ENCODE measurements at places on chromosomes 7 and 10.

GRCh38 chr10:89738551-89739209 lies 37.3 kb downstream of the KIF20B start:
- DNase-seq: no peak

- no peak for DNase-seq
Observed at GRCh38 chr10:102188298-102188940, 36.2 kb downstream of the NOLC1 start.

DNA sequence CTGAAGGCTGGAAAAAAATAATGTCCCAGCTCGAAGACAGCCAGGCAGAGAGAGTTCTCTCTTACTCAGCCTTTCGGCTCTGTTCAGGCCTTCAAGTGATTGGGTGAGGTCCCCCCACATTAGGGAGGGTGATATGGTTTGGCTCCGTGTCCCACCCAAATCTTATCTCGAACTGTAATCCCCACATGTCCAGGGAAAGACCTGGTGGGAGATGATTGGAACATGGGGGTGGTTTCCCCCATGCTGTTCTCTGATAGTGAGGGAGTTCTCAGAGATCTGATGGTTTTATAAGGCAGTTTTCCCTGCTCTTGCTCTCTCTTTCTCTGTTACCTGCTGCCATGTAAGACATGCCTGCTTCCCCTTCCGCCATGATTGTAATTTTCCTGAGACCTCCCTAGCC lies 36.6 kb upstream of the LEP start:
- no peak for DNase-seq

DNA sequence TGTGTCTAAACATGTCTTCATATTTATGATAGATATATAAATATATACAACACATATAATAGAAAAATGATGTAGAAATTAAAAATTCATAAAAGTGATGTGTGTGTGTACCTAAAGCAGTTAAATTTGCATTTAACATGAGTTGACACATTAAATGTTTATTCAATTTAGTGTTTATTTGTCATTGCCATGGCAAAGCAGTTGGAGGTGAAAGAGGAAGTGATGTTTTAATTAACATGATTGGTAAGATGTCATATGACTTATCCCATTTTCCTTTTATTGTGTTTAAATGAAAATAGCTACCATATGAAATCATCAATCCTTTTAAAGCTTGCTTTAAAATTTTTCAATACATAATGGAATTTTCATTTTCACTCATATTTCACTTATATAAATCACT lies 452.6 kb downstream of the SUGCT start:
- DNase-seq: no peak

GRCh38 chr10:34299105-34299611 lies 515.9 kb downstream of the PARD3 start:
- no peak for DNase-seq

DNA sequence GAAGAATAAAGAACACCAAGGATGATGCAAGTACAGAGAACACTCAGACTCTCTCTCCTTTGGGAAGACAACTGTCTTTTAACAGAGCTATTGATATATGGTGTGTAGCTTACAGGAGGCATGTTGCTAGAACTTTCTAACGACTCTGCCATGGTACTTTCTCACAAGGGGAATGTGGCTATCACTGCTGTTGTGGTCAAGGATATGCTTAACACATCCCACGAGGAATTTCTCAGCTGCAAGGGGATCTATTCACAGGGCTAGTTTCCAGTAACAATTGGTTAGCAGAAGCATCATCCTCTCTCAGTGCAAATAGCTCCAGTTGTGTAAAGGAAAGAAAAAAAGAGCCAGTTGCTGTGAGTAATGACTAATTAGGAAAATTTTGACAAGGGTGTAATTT lies 826.0 kb downstream of the SORCS1 start:
- DNase-seq: no peak

DNA sequence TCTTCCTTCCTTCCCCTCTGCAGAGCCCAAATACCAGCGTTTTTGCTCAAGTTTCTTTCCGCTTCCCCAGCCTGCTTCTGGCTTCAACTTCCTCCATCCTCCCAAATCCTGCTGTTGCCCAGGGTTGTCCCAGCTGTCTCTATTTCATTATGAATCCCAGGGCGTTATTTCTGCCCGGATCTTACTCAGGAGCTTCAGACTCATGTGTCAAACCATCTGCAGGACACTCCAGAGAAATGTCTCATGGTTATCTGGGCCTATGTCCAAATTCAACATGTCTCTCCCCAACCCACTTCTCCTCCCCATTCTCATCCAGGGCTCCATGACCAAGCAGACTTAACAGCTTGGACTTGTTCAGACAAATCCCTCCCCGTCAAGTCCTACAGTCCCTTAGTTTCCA lies 15.6 kb downstream of the ARHGAP22 start:
- DNase-seq: no peak

DNA sequence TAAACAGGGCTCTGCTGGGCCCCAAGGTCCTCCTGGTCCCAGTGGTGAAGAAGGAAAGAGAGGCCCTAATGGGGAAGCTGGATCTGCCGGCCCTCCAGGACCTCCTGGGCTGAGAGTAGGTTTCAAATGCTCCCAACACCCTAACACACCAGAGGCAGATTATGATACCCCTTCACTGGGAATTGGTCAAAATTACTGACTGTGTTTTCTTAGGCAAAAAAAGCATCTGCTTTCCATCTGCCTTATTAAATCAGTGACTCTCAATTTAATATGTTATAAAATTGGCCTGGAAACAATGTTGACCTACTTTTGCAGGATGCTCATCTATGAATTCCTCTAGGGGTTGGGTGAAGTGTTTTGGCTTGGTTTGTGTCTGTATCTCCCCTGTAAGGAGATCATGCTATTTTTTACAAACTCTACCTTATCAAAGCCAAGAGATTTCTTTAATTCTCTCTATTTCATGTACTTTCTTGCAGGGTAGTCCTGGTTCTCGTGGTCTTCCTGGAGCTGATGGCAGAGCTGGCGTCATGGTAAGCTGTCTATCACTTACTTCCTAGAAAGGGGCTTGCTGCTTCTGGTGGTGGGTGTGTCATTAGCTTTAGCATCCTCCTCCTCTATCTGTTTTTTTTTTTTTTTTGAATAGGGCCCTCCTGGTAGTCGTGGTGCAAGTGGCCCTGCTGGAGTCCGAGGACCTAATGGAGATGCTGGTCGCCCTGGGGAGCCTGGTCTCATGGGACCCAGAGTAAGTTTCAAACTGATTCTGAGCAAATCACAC lies 15.9 kb downstream of the COL1A2 start:
- peak; percentile 86 for DNase-seq

DNA sequence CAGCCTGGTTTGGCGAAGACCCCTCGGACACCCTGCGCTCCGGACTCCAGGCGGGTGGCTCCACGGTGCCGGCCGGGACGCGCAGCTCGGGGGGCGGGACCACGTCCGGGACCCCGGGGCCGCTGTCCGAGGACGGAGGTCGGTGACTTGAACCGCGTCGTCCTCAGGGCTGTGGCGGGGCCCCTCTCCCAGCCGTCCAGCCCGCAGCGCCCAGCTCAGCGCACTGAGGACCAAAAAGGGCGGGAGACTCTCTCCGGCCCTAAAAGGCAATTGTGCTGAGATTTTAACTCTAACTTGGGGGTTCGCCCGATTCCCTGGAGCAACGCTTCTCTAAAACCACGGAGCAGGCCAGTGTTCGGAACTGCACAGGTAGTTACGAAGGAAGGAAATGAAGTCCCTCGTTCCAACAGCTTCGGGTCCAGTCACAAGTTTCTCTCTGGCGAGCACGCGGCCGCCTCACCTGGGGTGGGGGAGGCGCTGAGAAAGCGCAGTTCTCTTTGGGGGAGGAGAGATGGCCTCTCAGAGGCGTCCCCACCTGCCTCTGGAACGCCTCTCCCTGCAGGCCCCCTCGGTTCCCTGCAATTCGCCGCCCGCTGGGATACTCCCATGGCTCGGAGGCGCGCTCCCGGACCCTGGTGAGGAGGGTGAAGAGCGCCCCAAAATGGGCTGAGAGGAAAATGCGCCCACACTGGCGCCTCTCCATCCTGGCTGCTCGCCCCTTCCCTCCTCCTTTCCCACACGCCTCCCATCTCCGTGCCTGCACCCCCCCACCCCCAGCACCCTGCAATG lies 352.7 kb downstream of the DNAJB6 start:
- no peak for DNase-seq

DNA sequence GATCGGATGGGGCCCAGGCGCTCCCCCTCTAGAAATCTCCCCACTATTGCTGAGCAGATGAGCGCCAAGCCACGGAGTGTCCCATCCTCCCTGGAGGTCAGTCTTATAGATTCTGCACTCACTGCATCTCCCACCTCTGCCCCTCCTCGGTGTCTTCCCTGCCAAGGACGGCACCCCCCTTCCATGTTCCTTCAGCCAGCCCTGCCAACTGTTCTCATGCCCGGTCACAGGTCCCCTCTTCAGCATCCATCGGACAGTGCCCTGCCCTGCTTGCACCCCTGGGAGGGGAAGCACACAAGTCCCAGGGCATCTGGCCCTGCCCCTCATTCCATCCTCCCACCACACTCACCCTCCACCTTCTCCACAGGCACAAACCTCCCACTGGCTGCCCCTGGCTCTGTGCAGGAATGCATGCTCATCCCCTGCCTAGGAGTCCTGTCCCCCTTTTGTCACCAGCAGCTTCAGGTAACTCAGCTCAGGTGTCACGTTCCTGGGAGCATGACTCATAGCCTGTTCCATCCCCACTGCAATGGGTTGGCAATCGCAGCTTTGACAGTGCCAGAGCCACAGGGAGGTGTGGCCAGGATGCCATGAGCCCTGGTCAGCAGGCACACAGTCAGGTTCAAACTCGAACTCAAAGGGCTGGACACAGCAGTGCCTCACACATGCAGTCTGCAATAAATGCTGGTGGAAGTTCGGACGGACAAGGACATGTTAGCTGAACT lies 234.7 kb upstream of the TCERG1L start:
- DNase-seq: no peak

DNA sequence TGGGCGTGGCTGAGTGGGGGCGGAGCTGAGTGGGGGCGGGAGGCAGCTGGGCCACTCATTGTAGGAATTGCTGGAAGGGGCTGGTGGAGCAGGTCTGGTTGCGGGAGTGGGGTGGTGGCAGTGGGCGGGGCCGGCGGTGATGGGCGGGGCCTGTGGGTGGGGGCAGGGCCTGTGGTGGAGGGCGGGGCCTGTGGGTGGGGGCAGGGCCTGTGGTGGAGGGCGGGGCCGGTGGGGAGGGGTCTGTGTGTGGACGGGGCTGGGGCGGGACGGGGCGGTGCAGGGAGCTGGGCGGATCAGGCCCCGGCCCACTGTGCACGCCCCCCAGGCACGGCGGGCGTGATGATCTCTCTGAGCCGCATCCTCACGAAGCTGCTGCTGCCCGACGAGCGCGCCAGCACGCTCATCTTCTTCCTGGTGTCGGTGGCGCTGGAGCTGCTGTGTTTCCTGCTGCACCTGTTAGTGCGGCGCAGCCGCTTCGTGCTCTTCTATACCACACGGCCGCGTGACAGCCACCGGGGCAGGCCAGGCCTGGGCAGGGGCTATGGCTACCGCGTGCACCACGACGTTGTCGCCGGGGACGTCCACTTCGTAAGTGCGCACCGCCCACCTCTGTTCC lies 14.0 kb downstream of the SLC29A4 start:
- DNase-seq: no peak

DNA sequence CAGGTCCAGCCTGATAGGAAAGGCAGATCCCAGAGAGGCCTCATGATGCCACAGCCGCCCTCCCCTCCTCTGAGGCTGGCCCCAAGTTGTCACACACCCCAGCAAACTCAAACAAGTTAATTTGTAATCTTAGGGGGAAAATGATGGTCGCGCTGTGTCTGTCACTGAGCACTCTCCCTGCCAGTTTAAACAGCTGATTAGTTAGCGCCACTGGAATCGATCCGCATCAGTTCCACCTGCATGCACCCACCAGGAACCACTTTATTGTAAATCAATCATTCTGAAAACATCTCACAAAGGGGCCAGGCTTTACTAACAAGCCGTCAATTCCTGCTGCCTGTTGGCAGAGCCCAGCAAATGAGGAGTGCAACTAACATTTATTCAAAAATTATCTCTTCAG lies 870.9 kb downstream of the KCNMA1 start:
- DNase-seq: peak; percentile 31

DNA sequence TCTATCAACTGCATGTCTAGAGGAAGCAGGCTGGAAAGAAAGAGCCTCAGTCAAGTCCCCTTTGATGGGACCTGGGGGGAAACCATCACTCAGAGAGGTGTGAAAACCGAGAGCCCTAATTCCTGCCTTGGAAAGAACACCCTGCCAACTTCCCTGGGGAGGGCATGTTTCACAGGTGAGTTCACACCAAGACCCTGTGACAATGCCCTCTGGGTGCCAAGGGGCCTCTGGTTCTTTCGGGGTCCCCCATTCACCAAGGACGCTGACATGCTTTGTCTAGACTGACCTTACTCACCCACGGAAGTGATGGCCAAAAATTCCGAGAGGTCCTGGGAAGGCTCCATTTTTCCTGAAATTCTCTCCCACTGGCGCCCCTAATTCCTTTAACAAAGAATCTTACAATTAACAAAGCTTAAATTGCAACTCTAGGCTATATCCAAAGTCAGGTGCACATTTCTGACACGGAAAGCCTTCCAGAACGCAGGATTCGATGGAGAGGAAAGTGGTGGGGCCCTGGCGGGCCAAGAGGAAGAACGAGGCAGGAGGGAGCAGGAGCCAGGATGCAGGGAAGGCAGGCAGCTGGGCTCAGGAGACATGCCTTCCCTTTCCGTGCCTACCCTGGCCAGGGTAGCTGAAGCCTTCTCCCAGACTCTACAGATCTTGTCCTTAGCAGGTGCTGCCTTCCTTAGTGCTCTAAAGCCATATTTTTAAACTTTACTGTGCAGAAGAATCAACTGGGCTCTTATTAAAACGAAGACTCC lies 23.7 kb downstream of the VSTM4 start:
- no peak for DNase-seq

- no peak for DNase-seq
Observed at GRCh38 chr10:14487488-14487883, 156.8 kb upstream of the FRMD4A start.

DNA sequence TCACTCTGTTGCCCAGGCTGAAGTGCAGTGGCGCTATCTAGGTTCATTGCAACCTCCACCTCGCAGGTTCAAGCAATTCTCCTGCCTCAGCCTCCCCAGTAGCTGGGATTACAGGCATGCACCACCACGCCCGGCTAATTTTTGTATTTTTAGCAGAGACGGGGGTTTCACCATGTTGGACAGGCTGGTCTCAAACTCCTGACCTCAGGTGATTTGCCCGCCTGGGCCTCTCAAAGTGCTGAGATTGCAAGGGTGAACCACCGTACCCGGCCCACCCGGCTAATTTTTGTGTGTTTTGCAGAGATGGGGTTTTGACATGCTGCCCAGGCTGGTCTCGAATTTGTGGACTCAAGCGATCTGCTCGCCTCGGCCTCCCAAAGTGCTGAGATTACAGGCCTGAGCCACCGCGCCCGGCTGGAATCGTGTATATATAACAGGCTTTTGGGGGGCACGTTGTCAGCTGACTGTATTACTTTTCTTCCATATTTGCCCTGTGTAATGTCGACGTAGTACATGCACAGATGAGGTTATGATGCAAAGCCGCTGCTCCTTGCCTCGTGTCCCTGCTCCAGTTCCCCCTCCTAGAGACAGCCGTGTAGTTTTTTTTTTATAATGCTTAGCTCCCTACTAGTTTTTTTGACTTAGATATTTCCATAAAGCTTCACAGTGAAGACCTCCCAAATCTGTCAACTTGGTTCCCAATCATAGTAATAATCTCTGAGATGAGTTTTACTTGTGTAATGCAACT lies 883 bp upstream of the TRA2A start:
- DNase-seq: no peak

GRCh38 chr10:121418126-121418777 lies 180.0 kb downstream of the FGFR2 start:
- no peak for DNase-seq

- DNase-seq: no peak
Observed at GRCh38 chr10:71048971-71049615, 160.7 kb upstream of the PCBD1 start.

GRCh38 chr7:87574630-87575029 lies 26.1 kb downstream of the ABCB1 start:
- DNase-seq: no peak

Data from SK-N-DZ (cell line).